Tongue (tissue), 3 donors: ENCODE measurements at places on chromosomes 3 and 15. TPM values are rescaled to one million over a fixed set of nuclear protein-coding genes. Genes with fewer than 3 reads are reported as not detected.
A peak's percentile ranks its signal among the peaks of the same experiment; 100 is the strongest.

The RASGRP1 gene
- 2.1 TPM for total RNA-seq

The VPS18 gene
- 23.8 TPM for total RNA-seq

The CKMT1B gene
- 4.3 TPM for total RNA-seq

The THAP10 gene
- total RNA-seq: 2.7 TPM

DNA sequence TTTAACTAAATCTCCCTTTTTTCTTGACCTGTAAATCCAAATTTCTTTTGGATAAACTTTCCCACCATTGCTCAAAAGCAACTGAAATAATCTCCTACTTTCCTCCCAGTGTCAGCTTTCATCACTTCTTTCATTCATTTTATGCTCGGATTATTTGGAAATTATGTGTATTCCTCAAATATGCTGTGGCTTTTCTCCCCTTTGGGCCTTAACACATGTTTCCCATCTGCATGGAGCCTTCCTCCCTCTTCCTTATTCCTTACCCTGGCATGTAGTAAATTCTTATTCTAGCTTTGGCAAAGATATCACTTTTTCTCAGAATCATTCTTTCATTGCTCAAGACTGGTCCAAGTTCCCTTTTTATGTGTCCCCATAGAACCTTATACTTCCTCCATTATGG, 41.8 kb upstream of the TUSC7 start:
- DNase-seq: no peak

GRCh38 chr3:89108291-89108550, 800 bp downstream of the EPHA3 start:
- no peak for DNase-seq

GRCh38 chr15:30953731-30954378, 37.6 kb downstream of the MTMR10 start:
- no peak for DNase-seq

DNA sequence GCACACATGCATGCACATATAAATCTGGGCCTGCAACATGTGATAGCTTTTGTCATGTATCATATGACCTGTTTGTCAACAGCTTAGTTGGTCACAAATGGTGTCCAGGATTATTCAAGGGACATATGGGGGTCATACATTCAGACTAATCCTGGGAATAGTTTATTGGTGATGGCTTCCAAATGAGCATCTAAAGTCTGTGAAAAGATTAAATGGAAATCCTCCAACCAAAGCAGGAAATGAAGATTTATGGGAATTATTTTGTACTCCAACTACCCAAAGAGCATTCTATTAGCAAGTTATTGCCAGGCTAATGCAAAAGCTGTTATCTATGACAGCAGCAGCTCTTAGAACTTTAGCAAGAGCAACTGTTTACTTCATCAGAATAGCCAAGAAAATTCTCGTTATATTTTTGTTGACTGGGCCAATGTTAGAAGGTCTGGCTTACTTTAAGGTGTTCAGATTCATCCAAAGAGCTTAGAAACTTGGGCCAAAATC, 7.1 kb downstream of the FSTL1 start:
- peak; percentile 19 for DNase-seq

DNA sequence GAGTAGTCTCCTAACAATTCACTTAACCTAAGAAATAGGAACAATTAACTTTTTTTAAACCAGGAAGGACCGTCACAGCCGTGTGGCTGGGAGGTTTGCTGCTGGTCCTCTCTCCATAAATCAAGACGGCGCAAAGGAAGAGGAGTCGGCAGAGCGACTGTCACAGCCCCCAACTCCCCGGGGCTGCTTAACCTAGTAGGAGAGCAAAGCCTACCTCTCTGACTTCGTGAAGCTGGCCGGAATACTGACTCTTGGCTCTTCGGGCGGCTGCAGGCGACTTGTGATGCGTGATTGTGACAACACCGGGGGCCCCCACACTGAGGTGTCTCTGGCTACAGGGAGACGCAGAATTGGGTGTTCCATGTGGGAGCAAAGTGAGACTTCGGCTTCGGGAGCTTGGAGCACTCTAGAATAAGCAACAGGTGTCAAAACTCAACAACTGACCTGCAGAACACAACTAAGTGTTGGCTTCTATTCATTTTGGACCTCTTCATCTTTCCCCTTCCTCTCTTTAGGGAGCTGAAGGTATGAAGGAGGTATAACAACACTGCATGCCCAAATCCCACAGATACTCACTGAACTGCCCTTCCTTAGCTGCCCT, 151.1 kb downstream of the OSBPL10 start:
- no peak for DNase-seq

DNA sequence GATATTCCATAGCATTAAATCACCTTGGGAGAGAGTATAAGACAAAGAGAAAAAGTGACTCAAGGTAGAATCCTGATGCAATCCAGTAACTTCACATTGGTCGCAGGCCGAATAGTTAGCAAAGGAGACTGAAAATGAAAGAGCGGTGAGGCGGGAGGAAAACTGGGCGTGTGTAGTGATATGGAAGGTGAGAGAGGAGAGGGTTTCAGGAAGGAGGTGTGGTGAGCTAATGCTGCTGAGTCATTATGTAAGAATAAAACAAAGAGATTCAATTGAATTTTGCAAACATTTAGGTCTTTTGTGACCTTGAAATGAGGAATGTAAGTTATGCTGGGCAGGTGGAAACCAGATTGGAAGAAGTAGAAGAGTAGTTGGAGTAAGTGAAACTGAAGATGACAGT, 235.3 kb downstream of the C3orf38 start:
- no peak for DNase-seq

DNA sequence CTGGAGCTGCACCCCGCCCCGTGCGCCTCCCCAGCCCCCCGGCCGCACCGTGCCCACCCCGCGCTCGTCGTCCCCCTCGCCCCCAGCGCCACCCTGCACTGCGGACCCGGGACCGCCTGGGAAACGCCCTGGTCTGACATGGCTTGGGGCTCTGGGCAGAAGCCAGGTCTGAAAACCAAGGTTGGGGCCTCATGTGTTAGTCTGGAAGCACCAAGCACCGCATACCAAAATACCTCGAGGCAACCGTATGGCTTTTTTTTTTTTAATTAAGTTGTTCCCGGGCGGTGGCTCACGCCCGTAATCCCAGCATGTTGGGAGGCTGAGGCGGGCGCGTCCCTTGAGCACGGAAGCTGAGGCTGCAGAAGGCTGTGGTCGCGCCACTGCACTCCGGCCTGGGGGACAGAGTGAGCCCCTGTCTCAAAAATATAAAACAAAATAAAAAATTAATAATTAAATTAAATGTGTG, 91.5 kb upstream of the CHD2 start:
- no peak for DNase-seq

GRCh38 chr3:29280404-29281093, at the start of gene RBMS3:
Gene RBMS3, plus strand, starts transcription at chr3:29281071.
- DNase-seq: peak; percentile 98

GRCh38 chr3:156300929-156301840, 180.8 kb downstream of the KCNAB1 start:
- no peak for DNase-seq

- DNase-seq: peak; percentile 37
Observed at GRCh38 chr3:41120460-41120859, 78.8 kb upstream of the CTNNB1 start.

DNA sequence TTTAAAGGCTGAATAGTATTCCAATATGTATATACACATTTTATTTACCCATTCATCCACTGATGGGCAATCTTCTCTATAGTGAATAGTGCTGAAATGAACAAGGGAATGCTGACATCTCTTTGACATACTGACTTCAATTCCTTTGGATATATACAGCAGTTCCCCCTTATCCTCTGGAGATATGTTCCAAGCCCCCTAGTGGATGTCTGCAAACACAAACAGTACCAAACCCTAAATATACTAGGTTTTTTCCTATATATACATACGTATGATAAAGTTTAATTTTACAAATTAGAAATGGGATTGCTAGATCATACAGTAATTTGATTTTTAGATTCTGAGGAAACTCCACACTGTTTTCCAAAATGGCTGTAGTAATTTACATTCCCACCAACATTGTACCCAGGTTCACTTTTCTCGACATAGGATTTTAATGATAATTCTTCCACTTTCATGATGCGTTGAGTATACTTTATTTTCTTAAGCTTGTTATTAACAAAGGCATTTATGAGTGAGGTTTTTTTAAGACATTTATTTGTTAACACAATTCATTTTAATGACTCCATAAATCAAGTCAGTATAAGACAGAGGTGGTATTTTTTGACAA, 38.2 kb downstream of the VPS13C start:
- no peak for DNase-seq

- peak; percentile 80 for DNase-seq
Observed at GRCh38 chr3:9067352-9067975, 104.2 kb upstream of the RAD18 start.

DNA sequence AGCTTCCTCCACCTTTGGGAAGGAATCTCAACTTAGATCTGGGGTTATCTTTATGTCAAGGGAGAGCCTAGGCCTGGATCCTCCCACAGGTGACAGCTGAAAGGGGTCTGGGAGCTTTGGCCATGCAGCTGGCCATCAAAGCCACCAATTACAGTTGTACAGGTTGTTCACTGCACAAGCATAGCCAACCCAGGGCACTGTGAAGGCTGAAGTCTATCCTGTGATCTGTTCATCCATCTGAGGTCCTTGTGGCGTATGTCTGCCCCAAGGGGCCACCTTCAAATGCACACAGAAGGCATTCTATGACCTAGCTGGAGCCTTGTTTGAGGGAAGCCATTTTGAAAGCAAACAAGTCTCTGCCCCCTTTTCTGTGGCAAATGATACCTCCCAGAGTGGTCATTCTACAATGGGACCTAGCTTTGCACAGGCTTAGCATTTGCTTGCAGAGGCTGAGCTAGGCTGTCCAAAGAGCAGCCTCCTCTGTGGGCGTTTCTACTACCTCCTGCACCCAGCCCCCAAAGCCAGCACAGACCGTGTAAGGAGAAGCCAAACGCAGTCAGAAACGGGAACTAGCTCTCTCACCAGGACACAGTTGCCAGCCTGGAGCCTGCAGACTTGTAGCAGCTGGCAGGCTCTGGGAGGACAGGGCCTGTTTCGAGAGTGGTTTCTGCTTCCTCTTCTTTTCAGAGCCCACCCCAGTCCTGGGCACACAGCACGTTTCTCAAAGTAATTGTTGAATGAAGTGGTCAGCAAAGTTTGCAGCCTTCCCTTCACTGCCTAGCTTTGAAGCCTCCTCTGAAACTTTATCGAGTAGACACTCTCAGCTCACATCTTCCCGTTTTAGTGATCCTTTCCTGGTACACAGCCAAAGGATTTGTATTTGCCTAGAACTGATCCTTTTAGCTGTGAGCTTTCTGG, 157.3 kb upstream of the SMAD3 start:
- DNase-seq: peak; percentile 90

DNA sequence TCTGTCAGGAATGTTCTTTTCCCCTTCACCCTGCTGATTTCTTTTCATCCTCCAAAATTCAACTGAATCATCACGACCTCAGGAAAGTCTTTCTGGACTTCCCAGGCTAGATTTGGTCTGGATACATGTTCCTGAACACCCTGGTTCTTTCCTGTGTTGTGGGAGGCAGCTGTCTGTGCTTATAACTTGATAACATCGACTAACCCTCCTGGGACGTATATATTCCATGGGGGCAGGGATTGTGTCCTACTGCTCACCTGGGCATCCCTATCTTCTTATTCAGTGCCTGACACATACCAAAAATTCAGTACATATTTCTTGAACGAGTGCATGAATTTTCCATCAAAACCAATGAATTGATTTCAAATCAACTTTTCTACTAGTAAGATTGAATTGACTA, 47.6 kb upstream of the MEF2A start:
- no peak for DNase-seq

- DNase-seq: peak; percentile 37
Observed at GRCh38 chr3:38154033-38154494, 11.3 kb upstream of the OXSR1 start.

DNA sequence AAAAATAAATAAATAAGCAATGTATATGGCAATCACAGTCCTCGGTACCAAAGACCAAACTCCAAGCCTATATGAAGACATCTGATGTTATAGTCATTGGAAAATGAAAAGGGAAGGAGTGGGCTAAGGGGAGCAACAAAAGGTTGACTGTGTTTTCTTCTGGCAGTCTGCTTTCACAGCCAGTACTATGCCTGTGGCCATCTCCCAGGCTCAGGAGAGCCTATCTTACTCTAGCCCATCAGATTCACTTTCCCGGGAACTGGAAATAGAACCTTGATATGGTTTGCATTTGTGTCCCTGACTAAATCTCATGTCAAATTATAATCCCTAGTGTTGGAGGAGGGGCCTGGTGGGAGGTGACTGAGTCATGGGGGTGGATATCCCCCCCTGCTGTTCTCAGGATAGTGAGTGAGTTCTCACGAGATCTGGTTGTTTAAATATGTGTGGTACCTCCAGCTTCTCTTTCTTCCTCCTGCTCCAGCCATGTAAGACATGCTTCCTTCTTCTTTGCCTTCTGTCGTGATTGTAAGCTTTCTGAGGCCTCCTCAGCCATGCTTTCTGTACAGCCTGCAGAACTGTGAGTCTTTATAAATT, 105.3 kb downstream of the PLCH1 start:
- DNase-seq: no peak

DNA sequence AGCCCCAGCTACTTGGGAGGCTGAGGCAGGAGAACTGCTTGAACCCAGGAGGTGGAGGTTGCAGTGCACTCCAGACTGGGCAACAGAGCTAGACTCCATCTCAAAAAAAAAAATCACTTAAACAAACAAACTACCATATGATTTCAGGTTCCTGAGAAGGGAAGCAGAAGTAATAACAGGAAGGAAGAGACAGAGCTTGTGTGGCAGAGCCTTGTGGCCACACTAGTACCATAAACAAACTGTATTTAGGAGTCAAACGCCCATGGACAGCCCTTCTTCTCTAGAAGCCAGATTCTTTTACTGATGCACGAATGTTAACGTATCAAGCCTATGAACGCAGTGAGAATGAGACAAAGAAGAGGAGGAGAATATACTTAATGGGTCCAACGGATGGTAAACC, 12.0 kb downstream of the MTMR10 start:
- DNase-seq: no peak

DNA sequence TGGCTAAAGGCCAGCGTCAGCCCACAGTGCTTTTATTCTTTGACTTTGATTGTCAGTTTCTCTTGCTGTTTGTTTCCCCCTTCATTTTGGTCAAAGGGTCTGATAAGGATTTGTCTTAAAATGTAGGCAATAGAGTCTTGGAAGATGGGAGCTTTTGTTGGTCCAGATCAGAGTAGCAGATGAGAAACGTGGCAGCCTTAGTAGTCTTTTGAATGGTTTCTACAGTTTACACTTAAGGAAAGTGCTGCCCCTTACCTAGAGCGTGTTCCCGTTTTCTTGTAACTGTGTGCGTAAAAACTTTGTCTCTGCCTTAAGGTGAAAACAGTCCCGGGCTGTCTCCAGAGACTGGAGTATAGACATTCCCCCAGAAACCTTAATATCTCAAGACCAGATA, 630 bp downstream of the LXN start:
- peak; percentile 6 for DNase-seq

DNA sequence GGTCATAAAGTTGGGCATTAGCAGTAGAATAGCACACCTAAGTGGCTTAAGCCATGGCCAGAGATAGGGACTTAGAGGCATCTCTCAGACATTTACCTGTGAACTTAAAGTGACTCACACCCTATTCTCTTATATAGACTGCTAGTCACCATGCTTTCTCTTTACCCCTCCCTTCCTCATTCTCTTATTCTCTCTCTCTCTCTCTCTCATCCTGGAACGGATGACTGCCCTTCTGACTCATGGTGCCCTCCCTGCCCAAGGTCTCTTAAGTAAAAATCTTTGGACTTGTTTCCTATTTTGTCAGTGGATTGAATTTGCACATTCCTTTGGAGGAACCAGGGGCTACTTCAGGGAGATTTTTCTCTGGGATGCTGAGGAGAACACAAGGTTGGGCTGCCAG, 58.8 kb downstream of the NPAP1 start:
- no peak for DNase-seq
